Glutamatergic neuron (in vitro differentiated cells): ENCODE measurements at places on chromosomes 16 and 17.

- DNase-seq: peak; percentile 94
These were observed 14.8 kb upstream of the MARVELD3 start for GRCh38 chr16:71610936-71611871.

DNA sequence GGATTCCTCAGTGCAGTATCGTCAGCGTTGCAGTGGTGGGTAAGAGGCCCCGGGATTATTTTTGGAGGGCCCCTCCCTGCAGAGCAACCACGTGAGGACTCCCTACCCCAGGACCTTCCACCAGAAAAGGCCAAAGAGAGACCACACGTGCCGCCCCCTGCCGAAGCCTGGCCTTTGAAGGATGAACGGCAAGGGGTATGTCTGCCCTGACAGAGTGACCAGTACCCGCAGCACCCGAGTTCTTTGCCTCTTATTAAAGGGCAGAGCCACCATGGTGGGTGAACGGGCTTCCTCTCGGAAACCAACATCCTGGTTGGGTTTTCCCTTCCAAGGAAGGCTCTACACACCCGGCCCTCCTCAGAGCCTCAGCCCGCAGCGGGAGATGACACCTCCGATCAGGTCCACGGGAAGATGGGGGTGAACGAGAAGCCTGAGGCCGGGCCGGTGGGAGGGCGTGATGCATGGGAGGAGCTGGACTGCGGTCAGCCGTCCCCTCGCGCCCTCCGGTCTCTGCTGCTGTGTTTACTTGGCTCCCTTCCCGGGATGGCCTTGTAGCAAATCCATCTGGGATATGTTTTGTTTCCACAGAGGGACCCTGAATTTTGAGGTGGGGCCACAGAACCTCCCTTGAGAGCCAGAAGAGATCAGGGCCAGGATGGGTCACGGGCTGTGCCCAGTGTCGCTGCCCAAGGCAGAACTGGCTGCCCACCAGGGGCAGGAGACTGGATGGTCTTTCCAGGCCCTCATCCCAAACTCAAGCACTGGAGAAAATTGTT, 49.1 kb downstream of the TBC1D16 start:
- DNase-seq: no peak

GRCh38 chr16:82880346-82880745, 253.6 kb downstream of the CDH13 start:
- no peak for DNase-seq

GRCh38 chr17:20072692-20072992, 63.5 kb downstream of the SPECC1 start:
- DNase-seq: no peak
